GM12878 (cell line): ENCODE measurements at places on chromosomes 12 and 14. TPM values are rescaled to one million over a fixed set of nuclear protein-coding genes. Genes with fewer than 3 reads are reported as not detected.

- DNase-seq: no peak
Measured at GRCh38 chr12:90172524-90172923, 463.9 kb upstream of the ATP2B1 start.

DNA sequence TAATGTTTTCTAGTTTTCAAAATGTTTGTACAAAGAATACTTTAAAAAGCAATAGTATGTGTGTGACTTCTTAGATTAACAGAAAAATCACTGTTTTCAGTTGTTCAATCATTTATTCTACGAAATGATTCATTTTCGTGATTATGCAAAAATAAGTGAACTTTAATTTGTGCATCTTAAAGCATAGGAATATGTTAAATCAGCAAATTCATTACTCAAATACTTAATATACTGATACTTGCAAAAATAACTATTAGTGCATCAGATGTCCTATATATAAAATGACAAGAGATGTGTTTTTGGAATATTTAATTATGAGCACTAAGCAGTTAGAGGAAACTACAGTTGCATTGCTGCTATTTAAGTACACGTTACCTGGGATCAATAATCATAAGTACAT, 11.0 kb downstream of the SOX5 start:
- no peak for DNase-seq

DNA sequence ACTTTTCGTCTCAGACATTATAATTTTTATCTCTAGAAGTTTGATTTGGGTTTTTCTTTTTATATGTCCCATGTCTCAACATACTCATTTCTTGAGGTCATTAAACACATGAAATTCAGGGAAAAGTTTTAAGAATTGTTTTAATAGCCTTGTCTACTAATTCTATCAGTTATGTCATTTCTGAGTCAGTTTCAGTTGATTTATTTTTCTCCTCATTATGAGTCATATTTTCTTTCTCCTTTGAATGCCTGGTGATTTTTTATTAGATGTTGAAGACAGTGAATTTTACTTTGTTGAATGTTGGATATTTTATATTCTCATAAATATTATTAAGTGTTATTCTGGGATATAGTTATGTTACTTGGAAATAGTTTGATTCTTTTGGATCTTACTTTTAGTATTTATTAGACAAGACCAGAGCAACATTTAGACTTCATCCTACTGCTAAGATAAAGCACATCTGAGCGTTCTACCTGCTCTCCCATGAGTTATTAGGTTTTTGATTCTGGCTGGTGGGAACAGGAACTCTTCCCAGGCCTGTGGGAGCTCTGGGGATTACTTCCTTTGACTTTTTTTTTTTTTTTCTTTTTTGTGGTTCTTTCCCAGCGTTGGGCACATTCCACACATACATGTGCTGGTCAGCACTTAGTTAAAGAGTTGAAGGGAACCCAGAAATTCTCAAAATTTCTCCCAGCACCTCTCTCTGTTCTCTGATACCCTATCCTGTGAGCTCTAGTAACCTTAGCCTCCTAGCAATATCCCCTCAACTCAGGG, 1157.7 kb downstream of the BCL11B start:
- DNase-seq: no peak

FAR2 gene
- 0.50 and 1.2 TPM in 2 replicates for polyA plus RNA-seq

DNA sequence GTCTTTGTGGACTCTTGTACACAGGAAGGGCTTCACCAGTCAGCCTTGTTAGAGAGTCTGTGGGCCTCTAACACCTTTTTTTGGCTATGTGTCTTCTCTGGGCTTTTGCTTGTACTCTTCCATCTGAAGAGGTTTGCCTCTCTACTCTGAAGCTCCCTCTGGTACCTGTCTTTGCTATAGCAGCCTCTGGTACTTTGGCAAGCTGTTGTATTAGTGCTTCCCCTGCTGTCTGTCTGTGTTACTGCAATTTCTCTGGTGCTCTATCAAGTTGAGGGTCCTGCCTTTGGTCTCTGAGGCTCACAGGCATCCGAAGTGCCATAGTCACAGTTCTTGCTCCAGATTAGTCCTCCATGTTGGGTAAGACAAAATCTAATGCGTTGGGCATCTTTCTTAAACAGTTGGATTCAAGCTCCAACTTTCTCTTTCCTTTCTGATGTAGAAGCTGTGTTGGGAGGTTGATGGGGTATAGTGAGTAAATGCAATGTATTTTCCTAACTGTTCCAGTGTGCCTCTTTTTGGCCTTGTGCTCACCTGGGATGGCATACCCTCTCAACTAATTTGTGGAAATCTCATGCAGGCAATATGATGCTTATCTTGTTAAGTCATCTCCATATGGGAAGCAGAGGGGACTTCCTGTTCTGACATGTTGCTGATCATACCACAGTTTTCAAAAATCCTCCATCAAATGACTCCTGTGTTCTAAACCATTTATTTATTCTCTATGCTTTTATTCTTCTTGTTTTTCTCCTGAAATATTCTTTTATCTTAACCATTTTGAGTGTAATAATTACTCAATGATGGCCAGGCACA, 88.8 kb downstream of the ATF7IP start:
- peak; percentile 30 for DNase-seq

DNA sequence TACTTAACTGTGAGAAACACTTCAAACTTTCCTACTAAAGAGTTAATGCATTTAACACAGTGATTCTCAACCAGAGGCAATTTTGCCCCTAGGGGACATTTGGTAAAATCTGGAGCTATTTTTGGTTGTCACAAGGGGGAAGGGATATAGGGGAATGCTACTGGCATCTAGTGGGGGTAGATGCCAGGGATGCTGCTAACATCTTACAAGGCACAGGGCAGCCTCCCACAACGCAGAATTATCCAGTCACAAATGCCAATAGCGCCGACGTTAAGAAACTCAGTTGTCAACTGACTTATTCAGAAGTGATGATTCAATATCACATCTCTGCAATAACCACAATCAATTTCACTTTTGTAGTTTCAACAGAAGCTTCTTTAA, 2.0 kb downstream of the EEA1 start:
- DNase-seq: peak; percentile 44

MANSC4 gene
- not detected in 2 replicates for polyA plus RNA-seq

AQP2 gene
- polyA plus RNA-seq: not detected in 2 replicates

DNA sequence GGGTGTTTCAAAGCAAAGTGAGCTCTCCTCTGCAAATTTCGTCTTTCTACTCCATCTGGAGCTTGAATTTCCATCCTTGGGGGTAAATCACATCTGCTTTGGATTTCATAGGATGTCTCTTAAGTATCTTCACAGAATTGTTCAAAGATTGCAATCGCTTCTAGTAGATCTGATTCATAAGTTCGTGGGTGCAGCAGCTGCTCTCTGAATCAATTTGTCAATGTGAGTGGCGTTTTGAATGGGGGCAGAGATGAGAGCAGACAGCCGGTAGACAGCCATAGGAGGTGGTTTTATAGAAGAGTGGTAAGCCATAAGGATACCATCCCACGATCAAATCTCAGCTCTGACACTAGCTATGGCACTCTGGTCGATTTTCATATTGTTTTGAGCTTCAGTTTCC, 146.0 kb upstream of the RPH3A start:
- DNase-seq: no peak

DNA sequence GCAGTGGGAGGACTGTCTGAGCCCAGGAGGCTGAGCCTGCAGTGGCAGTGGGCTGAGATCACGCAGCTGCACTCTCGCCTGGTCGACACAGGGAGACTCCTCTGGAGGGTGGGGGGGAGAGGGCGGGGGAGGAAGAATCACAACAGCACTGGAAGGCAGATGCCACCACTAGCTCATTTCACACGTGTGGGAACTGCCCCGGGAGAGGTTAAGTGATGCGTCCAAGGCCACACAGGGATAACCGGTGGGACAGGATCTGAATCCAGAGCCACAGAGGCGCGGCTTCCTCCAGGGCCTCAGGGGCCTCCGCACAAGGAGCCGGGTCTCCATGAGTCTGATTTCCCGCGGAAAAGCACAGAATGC, 20.8 kb downstream of the STX2 start:
- no peak for DNase-seq

SDSL gene
- polyA plus RNA-seq: 4.1 and 6.2 TPM in 2 replicates

CD9 gene
- 10.9 and 13.1 TPM in 2 replicates for polyA plus RNA-seq

- no peak for DNase-seq
Measured at GRCh38 chr12:24889411-24889810, 59.5 kb downstream of the BCAT1 start.

ANGEL1 gene
- 10.7 and 12.8 TPM in 2 replicates for polyA plus RNA-seq

- no peak for DNase-seq
Measured at GRCh38 chr14:68172216-68172615, 352.6 kb downstream of the RAD51B start.

DNA sequence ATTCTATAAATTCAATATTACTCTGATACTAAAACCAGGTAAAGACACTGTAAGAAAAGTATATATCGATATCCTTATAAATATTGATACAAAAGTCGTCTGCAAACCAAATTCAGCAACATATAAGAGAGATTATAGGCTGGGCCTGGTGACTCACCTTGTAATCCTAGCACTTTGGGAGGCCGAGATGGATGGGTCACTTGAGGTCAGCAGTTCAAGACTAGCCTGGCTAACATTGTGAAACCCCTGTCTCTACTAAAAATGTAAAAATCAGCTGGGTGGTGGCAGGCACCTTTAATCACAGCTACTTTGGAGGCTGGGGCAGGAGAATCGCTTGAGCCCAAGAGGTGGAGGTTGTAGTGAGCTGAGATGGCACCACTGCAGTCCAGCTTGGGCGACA, 13.5 kb upstream of the TUBA1C start:
- no peak for DNase-seq

DNA sequence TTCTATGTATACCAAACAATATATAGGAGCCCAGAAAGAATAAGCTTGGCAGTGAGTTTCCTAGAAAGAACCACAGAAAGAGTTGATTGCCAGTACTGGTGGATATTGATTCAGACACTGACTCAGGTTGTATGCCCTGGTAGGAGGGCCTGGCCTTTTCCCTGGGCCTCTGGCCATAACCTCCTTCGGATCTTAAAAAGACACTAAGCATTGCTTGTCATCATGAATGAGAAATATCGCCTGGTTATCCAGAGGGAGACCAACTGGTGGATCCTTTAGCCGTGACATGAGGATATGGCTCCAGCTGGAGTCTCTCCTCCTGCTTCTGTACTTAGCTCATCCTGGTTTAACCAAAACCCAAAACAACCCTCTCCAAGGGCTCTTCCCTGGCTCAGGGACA, 231.5 kb downstream of the MSRB3 start:
- no peak for DNase-seq

GRCh38 chr12:109016978-109017377, 3.9 kb downstream of the SVOP start:
- no peak for DNase-seq

DNA sequence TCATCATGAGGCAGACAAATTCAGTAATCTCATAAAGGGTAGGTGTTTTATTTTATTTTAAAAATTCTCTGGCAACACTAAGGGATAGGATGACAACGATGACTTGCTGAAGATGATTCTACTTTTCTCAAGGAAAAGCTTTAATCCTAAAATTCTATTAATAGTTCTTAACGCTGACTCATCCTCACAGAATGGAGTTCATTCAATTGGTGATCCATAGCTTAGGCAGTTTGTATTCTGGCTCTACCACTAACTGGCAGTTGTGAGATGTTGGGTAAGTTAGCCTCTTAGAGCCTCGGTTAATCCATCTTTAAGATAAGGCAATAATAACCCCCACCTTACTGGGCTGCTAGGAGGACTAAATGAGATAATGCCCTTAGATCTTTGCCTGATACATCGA, 116.3 kb downstream of the RTN1 start:
- no peak for DNase-seq

DNA sequence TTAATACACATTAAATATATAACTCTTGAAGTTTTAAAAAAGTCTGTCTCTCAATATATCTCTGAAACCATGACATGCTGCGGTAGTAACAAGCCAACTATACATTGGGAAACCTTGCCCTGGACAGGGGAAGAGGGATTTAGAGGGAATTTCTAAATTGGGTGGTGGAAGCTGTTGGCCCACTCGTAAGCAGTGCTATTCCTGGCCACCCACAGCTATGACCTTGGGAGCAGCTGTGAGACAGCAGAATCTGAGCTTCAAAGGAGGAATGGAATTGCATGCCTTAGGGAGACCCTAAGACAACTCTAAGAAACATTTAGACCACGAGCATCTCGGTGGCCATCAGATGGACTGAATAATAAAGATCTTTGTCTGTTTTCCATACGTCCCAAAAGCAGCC, 15.8 kb upstream of the GCH1 start:
- no peak for DNase-seq

- no peak for DNase-seq
Measured at GRCh38 chr12:122129131-122129530, 44.9 kb downstream of the IL31 start.

PMEL gene
- 1.5 and 2.1 TPM in 2 replicates for polyA plus RNA-seq

GRCh38 chr12:23340351-23340750, 609.1 kb downstream of the SOX5 start:
- no peak for DNase-seq

DNA sequence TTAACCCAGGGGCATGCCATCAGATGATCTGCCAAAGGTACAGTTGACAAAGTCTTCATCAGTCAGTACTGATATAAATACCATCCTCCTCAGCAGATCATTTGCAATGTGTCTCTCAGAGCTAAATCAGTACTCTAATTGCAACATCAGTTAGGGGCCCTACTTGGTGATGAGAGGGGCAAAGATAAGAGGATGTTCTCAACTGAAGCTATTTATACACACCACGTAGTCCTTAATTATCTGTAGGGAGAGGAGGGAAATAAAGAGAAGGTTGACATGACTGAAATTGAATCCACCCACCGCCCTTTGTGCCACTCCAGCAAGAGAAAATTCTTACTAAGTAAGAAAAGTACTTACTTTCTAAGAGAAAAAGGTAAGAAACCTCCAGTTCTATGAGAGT, 157.8 kb upstream of the NUDT4 start:
- DNase-seq: no peak

KIF21A gene
- polyA plus RNA-seq: 23.2 and 23.7 TPM in 2 replicates

MRPS35 gene
- polyA plus RNA-seq: 108 and 114 TPM in 2 replicates

GYS2 gene
- polyA plus RNA-seq: not detected in 2 replicates

- DNase-seq: no peak
Measured at GRCh38 chr12:116425256-116426193, 133.7 kb upstream of the MAP1LC3B2 start.

IAPP gene
- polyA plus RNA-seq: not detected in 2 replicates

DNA sequence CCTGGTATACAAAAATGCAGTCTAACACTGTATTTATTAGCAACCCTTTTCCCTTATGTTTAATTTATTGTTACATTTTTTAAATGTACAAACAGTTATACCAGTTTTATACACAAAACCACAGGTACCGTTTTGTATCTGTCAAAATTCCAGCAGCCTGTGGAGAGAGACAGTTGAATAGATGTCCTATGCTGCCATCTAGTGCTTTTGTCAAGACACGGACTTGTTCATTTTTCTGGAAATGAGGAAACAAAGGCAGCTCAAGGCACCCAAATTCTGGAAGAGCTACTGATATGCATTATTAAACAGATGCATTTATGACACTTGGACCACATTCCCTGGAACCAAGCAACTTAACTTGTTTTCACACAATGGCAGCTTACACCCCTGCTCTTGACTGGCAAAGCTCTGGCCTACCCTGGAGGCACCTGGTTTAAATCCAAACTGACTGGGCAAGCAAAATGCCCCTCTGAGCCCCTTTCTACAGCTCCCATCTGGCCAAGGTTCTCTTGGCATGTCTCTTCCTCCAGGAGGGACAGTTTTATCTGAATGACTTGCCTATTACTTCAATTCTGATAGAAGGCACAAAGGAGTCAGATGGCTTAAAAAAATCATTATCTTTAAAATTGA, 286.9 kb upstream of the PRKD1 start:
- DNase-seq: peak; percentile 8

- DNase-seq: no peak
Measured at GRCh38 chr14:25803386-25804018, 753.6 kb upstream of the STXBP6 start.

- no peak for DNase-seq
Measured at GRCh38 chr14:23252006-23252405, 14.3 kb downstream of the RNF212B start.

GRCh38 chr14:100664841-100665510, 61.7 kb upstream of the DLK1 start:
- DNase-seq: no peak
